D341Med (cell line): ENCODE measurements at places on chromosomes 12 and 14.

- no peak for DNase-seq
Measured at GRCh38 chr12:129657179-129657578, 246.6 kb downstream of the TMEM132D start.

GRCh38 chr12:65566751-65567150 is 257.5 kb upstream of the HMGA2 start:
- no peak for DNase-seq

DNA sequence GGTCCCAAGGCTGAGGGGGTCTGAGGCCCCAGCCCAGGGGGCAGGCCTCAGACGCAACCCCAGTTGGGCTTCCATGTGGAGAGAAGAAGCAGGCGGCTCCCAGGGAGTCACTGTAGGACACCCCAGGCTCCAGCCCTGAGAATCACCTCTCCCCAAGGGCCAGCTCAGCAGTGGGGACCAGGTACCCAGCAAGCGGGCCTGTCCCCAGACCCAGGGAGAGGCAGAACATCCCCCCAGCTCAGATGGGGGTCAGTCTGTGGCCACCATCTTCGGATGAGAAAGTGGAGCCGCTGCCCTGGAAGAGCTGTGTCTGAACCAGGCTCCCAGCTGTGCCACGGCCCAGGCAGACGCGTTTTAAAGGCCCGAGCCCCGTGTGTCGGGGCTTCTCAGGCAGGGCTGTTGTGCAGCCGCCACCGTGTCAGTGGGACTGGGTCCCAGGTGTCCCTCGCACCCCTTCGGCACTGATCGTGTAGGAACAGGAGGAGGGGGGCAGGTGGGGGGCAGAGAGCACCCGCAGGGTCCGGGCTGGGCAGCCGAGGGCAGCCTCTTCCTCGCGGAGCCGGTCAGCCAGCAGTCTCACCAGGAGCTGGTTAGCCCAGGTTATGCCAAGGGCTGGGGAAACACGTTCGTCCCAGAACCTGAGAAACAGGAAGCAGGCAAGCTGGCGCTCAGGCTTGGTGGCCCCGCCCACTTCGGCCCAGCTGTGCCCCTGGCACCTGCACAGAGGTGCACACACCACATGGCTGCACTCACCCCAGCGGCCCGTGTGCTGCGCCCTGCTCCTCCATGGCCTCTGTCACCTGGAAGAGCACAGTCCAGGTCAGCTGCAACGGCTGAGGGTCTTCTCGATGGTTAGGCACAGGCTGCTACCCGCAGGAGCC is 16.6 kb downstream of the XRCC3 start:
- no peak for DNase-seq

- no peak for DNase-seq
Measured at GRCh38 chr12:75184516-75184915, 25.1 kb downstream of the KCNC2 start.

DNA sequence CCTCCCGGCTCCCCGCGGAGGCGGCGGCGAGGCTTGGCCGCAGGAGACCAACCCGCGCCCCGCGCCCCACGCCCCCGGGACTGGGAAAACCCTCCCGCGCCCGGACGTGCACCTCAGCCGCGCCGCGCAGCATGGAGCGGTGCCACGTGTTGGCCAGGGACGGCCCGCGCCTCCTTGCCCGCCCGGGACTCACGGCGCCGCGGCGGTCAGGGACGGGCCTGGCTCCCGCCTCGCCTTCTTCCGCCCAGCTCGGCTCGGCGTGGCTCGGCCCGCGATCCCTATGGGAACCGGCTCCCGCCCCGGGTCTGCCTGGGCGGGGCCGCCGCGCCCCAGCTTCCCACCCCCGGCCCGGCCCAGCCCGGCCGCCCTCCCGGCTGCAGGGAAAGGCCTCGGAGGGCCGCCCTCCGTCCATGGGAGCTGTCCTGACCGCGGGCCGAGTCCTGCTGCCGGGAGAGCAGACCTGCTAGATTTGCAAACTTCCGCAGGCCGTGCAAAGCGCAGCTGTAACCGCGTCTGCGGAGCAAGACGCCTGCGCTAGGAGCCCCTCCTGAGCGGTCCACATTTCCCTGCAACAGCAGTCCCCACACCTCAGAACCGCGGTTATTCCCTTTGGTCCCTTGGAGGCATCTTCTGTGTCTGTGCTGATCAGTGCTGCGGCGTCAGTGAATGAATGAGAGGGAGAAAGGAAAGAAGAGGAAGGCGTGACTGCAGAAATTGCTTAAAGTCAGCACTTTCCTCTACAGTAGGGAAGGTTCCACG is at the start of gene CDKL1:
TSS of gene CDKL1 (minus strand) at position 251 of the 759 bp plus-strand sequence. CDS start 1,013 bp downstream, outside the sequence.
- peak; percentile 74 for DNase-seq

GRCh38 chr12:68240975-68241374 is 12.4 kb downstream of the IL22 start:
- no peak for DNase-seq

DNA sequence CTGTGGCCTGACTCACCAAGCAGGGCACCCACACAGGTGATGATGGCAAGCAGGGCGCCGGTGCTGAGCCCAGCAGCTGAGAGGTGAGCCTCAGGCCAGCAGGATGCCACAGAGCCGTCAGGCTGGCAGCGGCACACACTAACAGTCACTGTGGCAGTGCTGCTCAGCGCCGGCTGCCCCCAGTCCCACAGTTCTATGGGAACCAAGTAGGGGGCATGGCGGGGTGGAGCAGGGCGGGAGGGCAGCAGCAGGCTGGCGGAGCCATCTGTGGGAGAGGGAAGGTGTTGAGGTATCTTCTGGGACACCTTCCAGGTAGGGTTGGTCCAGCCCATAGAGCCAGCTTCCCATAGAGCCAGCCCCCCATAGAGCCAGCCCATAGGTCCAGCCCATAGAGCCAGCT is 7.0 kb downstream of the PSMB11 start:
- no peak for DNase-seq

DNA sequence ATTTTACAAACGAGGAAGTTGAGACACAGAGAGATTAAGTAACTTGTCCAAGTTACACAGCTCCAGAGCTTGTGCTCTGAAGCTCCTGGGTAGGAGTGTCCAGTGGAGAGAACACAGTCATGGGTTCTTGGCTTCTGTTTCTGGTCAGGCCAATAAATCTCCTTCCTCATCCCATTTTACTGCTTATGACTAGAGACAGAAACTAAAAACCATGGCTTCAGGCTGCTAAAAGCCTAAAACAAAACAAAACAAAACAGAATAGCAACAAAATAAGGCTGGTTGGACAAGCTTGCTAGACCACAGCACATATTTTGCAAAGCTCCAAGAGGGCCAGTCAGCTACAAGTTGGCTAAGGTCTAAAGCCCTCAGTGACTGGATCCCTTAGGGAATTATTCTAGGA is 49.8 kb downstream of the PTGER2 start:
- DNase-seq: no peak

- no peak for DNase-seq
Measured at GRCh38 chr14:105460616-105461015, 14.0 kb upstream of the CRIP2 start.

GRCh38 chr12:2960390-2960956 is 1.3 kb downstream of the TEAD4 start:
- DNase-seq: peak; percentile 53

GRCh38 chr12:28828318-28828717 is 320.8 kb upstream of the FAR2 start:
- no peak for DNase-seq

DNA sequence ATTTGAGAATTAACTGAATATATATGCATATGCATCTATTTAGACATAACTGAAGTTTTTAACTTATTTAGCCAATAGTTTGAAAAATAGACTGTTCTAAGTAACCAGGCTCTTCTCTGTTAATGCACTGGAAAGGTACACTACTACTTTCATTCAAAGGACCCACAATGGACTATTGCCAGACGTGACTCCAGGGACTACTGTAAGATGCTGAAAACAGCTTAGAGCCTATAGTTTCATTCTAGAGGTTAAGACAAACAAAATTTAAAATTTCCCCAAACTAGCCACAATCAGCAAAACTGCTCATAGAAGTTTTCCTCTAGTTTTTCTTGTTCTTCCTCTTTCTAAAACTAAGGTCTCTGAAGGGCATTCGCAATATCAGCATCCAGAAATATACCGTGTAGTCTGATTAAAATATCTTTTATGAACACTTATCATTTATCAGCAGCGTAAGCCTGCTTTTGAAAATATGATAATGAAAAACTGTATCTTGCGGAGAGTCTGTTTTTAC is 10.4 kb downstream of the APPL2 start:
- no peak for DNase-seq

DNA sequence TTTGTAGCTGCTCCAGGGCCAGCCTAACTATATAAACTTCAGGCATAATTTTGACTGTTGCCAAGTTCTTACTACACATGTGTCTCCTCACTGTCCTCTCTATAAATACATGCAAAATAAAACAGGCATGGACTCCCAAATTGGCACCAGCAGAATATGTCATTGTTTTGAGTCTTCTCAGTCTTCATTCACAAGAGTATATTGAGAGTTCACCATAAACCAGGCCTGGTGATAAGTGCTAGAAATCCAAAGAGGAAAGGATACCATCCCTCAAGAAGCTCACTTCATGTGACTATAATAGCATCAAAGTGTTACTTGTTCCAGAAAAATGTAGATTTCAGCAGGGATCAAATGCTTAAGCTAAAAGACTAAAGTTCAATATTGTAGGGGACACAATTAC is 13.7 kb downstream of the GPR19 start:
- DNase-seq: no peak

GRCh38 chr12:129184127-129184928 is 331.1 kb downstream of the GLT1D1 start:
- no peak for DNase-seq

DNA sequence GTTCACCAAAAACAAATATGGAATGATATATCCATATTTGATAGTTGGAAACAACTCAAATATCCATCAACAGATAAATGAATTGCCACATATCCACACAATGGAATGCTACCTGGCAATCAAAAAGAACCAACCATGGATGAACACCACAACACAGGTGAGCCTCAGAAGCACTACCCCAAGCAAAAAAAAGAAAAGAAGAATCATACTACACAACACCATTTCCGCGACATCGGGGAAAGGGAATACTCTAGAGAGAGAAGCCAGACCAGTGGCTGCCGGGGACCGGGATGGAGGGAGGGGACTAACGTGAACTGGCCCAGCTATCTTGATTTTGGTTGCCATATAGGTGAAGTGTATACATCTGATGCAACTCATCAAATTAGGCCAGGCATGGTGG is 41.4 kb downstream of the SCARB1 start:
- no peak for DNase-seq

DNA sequence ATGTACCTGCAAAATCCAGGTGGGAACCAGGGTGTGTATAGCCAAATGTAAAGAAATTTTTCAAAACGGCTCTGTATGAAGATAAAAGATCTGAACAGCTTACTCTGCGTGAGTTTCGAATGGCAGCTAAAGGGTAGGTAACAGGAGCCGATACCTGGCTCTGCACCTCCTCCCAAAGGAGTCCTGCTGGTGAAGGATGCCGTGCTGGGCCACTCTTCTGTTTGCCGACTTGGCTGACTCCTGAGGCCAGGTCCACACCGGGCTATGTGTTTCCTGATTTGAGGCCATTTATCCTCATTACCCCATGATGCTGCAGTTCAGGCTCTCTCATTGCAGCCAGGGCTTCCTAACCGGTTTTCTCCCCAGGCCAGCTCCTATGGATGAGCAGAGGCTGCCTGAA is 244.6 kb downstream of the SLC41A2 start:
- DNase-seq: no peak

GRCh38 chr14:60805841-60806430 is 71.4 kb downstream of the MNAT1 start:
- DNase-seq: no peak

GRCh38 chr12:94010307-94010706 is 138.1 kb upstream of the PLXNC1 start:
- no peak for DNase-seq

- no peak for DNase-seq
Measured at GRCh38 chr14:81205639-81206038, 15.1 kb downstream of the GTF2A1 start.

DNA sequence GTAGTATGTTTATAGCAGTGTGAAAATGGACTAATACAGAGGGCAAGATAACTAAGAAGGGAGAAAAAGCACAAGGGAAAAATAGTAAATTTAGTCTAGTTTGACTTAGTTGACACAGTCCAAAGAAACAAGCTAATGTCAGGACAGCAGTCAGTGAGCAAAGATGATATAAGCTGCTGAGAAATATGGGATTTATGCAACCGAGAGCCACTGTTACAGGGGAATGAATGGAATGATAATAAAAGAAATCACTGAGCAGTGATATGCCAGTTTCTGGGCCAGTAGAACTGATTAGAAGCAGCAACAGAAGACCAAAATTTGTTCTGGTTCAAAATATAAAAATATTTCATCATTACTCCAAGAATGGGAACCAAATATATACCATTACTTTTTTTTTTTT is 60.1 kb downstream of the R3HDM2 start:
- DNase-seq: no peak

DNA sequence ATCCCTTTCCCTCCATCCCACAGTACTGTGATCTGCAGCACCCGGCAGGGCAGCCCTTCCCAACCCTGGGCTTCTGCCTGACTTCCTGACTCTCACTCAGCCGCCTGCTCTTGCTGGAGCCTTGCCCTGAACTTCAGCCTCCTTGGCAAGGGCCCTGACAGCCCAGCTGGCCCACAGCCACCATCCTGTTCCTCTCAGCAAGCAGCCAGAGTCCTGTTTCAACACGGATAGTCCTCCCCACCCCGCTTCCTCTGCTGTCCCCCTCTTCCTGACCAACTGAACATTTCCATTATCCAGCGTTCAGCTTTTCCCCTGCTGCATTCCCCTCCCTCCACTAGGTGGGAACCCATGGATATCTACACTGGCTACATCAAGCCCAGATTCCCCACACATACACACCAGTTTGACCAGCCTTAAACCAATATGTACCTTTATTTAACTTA is 74.0 kb upstream of the MDM1 start:
- peak; percentile 30 for DNase-seq

DNA sequence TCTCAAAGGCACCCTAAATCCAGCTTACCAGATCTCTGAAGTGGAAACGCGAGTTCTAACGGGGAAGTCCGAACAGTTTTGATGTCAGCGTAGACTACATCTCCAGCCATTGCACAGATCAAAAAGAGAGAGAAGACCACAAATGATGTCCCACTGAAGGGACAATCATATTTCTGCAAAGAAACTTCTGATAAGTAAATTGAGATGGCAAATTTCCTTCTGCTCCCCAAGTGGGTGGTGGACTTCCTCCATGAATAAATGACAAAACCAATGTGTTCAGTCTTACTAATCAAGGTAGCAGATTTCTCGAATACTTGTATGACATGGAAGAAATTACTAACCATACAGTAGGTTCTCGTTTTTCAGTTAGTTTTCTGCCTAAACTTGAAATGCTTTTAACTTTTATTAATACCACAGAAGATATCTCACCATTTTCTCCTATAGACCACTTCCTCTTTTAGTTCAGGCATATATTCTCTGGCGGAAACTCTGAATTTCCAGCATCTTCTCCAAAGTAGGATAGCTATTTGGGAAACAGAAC is at the start of gene CLECL1:
TSS of gene CLECL1 (minus strand) at position 177 of the 541 bp plus-strand sequence.
- no peak for DNase-seq

DNA sequence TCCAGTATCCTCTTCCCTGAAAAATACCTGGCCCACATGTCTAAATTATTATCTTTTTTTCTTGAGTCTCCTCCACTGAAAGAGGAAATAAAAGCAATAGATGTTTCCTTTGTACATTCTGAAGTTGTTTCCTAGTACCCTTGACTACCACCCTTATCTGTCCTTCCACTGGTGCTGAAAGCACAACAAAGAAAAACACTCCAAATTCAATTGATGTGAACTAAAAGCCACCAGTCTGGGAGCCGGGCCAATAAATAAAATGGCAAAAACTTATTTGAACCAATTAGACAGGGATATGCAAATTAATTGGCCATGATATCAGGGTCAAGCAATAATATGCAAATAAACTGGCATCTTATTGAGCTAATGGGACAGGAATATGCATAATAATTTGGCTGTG is 330.5 kb downstream of the PAWR start:
- no peak for DNase-seq

- DNase-seq: no peak
Measured at GRCh38 chr12:70749931-70750330, 112.7 kb upstream of the PTPRB start.
